GM23338 (cell line): ENCODE measurements at places on chromosomes 5 and 9. TPM values are rescaled to one million over a fixed set of nuclear protein-coding genes. Genes with fewer than 3 reads are reported as not detected.

Gene FAF2
- 32.8 and 34.6 TPM in 2 replicates for total RNA-seq

Gene SKIC3
- total RNA-seq = 65.3 and 75.1 TPM in 2 replicates

Gene PCDHGC5
- total RNA-seq = 0.54 and 1.5 TPM in 2 replicates

Gene FAT2
- total RNA-seq = 0.27 and 0.59 TPM in 2 replicates

Gene JAKMIP2
- 16.9 and 27.2 TPM in 2 replicates for total RNA-seq
